ENCODE measurements at places on chromosomes 2 and 18.

- no peak for DNase-seq
Measured at GRCh38 chr2:158088093-158088492, 13.6 kb upstream of the UPP2 start.

- no peak for DNase-seq
Measured at GRCh38 chr2:197233473-197233872, 77.1 kb downstream of the ANKRD44 start.

DNA sequence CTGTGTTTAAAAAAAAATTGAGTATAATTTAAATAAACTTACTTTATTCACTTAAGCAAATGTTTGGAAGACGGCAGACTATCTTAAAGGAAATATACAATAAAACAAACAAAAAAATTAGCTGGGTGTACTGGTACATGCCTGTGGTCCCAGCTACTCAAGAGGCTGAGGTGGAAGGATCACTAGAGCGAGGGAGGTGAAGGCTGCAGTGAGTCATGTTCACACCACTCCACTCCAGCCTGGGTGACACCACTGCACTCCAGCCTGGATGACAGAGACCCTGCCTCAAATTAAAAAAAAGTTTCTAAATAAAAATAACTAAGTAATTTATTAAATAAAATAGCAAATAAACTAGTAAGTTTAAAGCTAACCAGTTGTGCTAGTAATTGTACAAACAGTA is 7.5 kb downstream of the PUM2 start:
- DNase-seq: no peak

DNA sequence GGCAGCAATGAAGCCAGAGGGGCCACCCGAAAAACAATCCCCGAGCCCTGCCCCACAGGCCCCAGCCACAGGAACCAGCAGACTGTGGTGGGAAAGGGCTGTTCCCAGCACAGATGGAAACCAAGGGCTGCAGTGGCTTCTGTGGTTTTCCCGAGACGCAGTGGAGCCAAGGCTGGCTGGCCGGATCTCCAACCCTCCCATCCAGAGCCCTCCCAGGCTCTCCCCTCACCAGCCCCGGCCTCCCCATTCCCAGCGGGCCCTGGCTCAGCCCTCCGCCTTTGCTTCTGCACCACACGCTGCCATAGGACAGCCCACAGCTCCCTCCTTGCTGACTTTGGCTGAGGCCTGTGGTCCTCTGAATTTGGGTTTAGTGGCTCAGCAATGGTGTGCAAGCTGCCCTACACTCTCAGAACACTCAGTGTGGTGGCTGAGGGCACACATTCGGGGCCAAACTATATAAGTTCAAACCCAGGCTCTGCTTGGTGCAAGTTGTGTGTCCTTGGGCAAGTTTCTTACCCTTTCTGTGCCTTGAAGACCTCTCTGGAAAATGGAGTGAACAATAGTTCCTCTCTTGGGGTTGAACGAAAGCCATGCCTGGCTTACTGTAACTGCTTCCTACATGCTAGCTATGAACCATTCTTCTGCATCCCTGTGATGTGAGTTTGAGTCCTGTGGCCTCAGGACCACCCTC is 200.1 kb downstream of the SMAD7 start:
- DNase-seq: no peak

DNA sequence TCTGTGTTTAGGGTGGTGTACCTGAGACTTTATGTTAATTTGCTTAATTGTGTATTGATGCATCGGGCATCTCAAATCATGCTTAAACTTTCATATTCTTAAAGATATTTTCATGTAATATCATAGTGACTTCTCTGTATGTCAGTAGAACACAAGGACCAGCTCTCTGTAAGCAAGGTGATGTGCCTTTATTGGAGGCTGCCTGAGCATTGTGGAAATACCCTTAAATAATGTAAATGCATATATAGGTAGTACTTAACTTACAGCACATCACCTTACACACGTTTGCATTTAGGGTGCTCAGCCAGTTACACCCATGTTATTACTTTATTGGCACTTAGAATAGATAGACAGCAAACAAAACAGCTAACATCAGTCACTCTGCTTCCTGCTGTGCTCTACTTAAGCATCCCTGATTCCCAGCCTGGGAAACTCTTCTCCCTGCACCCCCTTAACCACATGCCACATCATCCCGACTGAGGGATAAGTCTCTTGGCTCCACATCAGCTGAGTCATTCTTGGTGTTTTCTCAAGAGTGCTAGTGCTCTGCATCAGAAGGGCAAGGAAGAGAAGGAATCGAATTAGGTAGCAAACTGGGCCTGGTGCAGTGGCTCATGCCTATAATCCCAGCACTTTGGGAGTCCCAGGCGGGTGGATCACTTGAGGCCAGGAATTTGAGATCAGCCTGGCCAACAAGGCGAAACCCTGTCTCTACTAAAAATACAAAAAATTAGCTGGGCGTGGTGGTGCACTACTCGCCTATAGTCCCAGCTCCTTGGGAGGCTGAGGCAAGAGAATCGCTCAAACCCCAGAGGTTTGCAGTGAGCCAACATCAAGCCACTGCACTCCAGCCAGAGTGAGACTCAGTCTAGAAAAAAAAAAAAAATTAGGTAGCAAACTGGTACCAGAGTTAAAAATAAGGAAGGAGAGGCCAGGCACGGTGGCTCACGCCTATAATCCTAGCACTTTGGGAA is 108.7 kb downstream of the MAP3K20 start:
- DNase-seq: no peak

- DNase-seq: no peak
Measured at GRCh38 chr2:121242976-121243375, 42.0 kb downstream of the TFCP2L1 start.

GRCh38 chr18:44096016-44096415 is 584.7 kb upstream of the SETBP1 start:
- no peak for DNase-seq

DNA sequence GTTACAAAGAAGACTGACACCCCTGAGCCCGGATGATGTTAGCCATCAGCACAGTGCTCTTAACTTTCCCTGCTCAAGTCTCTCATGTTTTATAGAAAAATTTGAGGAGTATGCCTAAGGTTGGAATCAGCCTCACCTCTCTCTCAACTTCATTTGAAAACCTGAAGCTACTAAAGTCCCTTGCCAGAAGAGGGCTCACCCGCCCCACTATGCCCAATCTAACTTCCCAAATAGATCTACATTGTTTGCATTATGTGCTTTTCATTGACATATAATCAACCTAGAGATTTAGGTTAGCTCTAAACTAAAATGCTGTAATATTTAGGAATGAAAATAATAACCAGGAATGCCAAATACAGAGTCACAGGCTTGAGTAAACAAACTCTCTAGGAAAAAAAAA is 305.4 kb downstream of the NCKAP5 start:
- DNase-seq: no peak

- DNase-seq: no peak
Measured at GRCh38 chr2:197256021-197256420, 54.6 kb downstream of the ANKRD44 start.

DNA sequence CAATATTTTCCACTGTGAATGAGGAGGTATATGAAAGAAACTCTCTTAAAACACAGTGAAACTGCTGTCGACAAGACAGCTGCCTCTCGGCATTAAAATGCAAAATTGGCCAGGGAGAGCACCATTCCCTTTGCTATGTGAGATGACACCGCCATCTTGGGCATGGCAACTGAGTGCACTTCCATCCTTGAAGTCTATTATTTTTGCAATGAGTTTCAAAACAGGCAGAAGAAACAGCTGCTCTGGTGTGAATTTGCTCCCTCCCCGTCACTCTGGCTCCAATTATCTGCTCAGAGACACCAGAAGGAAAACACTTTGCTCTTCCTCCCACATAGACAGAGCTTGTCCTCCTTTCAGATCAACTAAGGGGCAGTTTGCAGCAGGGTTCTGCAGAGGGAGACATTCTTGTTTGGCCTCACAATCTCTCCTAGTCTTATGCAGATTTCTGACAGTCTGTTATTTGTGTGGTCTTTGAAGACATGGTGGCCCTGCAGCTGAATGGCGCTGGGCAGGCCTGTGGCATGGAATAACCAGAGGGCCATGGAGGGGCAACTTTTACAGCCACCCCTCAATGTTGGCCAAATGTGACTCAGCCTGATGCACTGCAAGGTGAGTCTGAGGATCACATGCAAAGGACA is 48.6 kb upstream of the SEC11C start:
- DNase-seq: no peak

GRCh38 chr18:79242246-79242645 is 153.5 kb upstream of the NFATC1 start:
- DNase-seq: no peak

- DNase-seq: no peak
Measured at GRCh38 chr2:120528051-120528692, 182.2 kb downstream of the INHBB start.

DNA sequence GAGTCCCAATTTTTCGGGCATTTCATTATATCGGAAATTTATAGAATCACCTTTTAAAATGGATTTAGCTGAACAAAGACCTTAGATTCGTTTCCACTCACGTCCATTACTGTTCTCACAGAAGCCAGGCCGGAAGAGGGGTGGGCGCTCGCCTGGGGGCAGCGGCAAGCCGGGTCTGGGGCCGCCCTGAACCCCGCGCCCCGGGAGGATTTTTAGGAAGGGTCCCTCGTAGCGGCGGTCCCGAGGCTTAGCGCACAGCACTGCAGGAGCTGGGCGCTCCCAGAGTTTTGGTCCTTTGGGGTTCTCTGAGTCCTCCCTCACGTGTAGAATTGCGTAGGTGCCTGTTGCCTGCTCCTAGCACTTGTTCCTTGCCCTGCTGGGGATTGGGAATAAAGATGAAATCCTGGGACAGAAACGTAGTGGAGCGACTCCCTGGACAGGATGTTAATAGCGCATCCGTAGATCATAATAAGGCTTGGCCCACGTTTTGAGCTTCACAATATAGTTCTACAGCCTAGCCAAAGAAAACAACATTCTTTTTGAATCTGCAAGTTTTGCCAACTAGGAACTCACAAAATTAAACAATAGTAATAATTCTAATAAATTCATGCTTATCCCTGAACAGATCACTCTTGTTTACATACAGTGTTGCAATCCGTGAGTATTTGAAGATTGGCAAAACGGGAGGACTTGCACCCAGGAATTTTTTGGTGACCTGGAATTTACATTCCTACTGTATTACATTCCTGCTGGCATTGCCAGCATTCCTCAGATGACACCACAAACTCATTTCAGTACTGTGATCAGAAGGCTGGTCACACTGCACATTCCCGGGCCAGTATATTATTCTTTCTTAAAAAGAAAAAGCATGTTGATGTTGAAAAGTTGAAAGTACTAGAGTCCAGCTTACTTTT is 875 bp downstream of the C18orf63 start:
- DNase-seq: no peak

DNA sequence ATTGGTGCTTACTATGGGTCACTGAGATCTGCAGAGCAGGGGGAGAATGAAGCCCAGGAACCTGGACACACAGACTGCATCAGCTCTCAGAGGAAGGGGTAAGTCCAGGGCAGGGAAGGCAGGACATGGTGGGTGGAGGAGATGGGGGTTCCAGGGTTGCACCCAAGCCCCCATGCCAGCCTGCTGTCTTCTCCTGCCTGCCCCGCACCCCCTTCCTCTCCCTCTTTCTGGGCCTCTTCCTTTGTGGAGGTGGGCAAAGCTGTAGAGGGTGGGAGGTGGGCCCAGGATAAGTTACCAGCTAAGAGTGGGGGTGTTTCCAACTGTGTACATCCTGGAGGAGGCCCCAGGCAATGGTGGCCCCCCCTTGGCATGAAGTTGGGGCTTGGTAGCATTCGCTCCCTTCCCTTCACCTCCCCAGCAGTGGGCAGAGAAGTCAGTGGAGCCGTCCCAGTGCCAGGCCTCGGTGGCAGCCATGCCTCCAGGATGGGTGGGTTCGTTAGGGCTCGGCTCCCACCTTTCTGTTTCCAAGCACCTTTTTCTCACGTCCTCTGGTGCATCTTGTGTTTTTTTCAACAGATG is 132.2 kb downstream of the CLIP4 start:
- no peak for DNase-seq

GRCh38 chr2:187215532-187216240 is 232.4 kb downstream of the CALCRL start:
- no peak for DNase-seq

GRCh38 chr2:108139521-108139920 is 100.2 kb upstream of the SULT1C3 start:
- DNase-seq: no peak

- DNase-seq: no peak
Measured at GRCh38 chr2:1405967-1406366, 7.3 kb upstream of the TPO start.

DNA sequence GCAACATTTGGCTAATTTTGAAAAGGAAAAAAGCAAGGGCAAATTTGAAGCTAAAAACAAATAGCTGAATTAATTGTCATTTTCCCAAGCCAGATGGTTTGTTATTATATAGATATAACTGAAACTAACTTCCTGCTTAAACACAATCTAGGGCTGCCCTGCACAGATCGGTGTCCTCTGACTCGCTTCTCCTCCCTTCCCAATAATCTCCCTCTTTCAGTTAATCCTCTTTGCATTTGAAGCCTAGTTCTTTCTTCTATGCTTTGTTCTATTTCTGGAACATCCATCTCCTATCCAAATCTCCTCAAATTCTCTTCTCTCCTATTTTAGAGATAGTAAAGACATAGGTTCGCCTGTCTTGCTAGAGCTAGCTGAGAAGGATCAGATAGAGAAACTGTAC is 328.1 kb downstream of the SLC8A1 start:
- DNase-seq: no peak

DNA sequence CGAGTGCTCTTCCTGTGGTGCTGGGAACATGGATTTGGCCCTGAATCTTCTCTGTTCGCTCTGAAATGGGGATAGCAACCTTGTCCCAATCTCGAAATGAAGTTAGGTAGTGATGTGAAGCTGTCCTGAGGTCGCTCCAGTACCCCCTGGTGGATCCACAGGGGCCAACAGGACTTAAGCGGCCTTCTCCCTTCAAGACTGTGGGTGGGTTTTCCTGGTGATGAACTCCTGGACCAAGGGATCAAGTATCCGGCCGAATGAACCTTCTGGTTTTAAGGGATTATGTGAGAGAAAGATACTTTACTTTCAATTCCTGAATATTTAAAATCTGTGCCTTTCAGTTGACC is 156.5 kb downstream of the NAPG start:
- no peak for DNase-seq

DNA sequence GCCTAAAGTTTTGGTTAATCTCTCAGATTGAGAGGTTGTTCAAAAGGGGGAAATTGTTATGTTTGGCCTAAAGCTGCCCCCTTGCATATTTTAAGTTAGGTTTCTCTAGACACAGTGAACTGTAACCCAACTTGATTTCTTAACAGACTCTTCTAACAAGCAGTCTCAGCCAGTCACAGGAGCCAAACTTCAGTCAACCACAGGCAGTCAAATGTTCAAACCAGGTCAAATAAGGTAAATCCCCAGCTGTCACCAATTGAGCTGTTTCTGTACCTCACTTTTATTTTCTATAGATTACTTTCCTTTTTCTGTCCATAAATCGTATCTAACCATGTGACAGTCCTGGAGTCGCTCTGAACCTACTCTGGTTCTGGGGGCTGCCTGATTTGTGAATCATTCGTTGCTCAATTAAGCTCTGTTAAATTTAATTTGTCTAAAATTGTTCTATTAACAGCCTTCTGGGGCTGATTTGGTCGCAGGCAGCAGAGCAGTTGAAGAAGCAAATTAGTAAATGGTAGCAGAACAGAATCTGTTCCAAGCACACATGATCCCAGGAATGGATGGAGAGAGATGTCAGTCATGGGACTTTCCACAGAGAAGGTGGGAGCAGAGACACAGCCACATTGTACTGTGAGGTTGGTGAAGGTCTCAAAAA is 16.4 kb upstream of the NFU1 start:
- DNase-seq: no peak
